ENCODE measurements at places on chromosomes 6 and 20. TPM values are rescaled to one million over a fixed set of nuclear protein-coding genes. Genes with fewer than 3 reads are reported as not detected.

DNA sequence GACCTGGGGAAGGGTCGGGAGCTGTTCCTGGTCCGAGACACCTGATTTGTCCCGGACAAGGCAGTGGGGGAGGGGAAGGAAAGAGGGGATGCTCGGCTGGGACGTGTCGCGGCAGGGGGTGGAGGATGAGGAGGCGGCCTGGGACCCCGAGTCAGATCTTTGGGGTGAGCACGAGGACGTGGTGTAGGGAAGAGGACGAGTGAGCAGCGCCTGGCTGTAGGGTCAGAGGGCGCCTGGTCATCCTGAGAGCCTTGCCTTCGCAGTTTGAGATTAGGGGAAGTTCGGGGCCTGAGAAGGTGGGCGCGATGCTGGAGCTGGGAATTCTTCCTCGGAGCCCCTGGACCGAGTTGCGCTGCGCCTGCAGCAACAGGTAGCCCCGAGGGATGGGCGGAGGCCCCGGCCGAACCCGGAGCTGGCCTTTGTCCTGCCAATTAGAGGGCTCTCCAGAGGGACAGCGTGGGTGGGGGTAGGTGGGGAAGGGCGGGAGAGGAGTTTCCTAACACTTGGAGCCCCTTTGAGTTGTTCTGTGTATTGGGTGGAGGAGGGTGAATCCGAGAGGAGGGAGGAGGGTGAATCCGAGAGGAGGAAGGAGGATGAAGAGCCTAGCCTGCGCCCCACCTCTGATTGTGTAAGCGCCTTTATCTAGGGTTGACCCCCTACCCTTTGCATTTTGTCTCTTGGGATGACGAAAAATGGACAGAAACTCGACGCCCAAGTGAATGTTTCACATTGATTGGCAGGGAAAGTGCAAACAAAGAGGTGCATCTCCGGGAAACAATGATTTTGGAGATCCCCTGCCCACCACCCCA, 72.0 kb downstream of the SOX4 start:
- no peak for DNase-seq

GRCh38 chr6:45870531-45870930, 145.1 kb downstream of the CLIC5 start:
- DNase-seq = no peak

DNA sequence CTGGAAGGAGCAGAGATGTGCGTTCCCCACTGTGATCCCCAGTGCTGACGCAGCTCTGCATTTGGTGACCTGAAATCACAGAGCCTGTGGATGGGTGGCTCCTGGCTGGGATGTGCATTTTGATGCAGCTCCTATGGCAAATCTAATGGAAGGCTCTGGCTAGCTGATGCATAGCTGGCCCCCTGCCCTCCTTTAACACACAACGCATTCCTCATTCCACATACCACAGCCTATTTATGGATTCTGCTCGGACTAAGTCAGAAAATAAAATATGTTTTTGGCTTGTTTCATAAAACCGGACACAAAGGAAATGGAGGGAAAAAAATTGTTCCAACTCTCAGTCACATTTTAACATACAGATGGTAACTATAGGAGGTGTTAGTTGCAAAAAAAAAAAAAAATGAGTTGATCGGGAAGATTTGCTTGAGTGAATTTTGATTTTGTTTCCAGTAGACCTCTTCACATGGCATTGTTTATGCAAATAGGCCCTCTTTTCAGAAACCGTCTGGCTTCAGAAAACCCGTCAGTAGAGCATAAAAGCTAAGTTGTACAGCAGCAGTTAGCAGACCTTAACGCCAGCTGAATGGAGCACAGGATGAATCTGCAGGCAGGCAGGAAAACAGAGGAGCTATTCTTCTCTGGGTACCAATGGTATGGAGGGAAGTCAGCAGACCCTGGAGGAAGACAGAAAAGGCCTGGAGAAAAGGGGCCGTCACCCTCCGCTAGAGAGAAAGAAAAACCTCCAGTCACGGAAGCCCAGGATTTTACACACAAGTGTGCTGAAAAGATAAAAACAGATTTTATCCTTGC, 215.4 kb downstream of the HDGFL1 start:
- DNase-seq = no peak

The GGT7 gene
- 2.2 TPM for total RNA-seq

Measured in lung microvascular endothelial cell (primary cell).